Activated CD8-positive, alpha-beta memory T cell treated with anti-CD3 and anti-CD28 coated beads for 48 hours (primary cell): ENCODE measurements at places on chromosomes 12 and 14.

DNA sequence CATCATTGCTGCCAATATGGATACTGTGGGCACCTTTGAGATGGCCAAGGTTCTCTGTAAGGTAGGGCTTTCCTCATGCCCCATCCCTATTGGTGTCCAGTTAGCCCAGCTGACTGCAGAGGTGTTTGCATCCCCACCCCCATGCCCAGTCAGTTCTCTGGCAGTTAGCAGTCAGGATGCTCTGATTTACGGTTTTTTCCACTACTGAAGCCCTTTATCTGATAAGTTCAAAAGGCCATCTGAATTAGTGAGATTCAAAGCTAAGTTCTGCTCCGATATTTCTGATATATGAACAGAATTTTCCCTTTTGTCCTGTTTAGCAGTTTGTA, 773 bp downstream of the GMPR2 start:
- no peak for DNase-seq

DNA sequence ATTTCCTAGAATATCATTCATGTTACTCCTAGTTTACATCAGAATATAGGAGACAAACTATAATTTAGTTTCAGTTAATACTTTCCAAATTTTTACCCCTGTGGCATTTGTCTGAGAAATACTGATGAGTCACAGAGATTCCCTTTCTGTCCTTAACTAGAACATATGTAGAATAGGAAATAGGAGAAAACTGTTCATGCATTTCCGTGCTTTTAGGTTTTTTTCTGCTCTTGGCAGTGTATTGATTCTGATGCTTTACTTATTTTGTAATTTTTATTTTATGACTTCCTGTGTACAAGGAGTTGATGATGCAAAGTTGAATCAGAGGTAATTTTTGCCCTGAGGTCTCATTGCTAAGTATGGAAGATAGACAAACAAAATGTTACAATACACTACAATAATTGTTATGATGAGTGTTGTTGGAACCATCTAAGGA, 23.0 kb downstream of the MNAT1 start:
- no peak for DNase-seq

DNA sequence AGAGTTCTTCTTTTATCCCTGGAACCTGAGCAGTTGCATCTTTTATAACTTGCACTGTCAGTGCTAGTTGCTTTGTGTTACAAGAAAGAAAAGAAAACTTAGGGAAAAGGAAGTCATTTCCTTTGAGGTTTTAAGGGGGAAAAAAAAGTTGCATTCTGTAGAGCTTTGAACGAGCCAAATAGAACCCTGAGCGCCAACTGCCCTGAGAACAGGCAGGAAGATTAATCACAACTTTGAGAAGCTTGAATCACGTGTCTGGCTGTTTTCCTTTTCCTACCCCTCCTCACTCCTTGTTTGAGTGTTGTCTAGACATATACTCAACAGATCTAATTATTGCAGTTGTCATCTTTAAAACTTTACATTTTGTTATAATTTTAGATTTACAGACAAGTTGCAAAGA, 12.5 kb downstream of the PCNX1 start:
- no peak for DNase-seq

GRCh38 chr12:94415066-94415465, 44.6 kb downstream of the CEP83 start:
- no peak for DNase-seq

DNA sequence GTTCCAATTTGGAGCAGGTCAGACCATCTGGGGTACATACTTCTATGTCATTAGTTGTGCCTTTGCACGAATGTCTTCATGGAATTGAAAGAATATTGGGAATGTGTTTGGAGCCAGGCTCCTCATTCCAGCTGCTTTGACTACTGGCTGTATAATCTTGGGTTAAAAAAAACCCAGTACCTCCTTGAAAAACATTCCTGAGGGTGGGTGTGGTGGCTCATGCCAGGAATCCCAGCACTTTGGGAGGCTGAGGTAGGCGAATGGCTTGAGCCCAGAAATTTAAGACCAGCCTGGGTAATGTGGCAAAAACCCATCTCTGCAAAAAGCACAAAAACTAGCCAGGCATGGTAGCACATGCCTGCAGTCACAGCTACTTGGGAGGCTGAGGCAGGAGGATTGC, 125.6 kb downstream of the TTC8 start:
- DNase-seq = no peak

GRCh38 chr14:24741871-24742270, 107.9 kb upstream of the GZMB start:
- DNase-seq = no peak

DNA sequence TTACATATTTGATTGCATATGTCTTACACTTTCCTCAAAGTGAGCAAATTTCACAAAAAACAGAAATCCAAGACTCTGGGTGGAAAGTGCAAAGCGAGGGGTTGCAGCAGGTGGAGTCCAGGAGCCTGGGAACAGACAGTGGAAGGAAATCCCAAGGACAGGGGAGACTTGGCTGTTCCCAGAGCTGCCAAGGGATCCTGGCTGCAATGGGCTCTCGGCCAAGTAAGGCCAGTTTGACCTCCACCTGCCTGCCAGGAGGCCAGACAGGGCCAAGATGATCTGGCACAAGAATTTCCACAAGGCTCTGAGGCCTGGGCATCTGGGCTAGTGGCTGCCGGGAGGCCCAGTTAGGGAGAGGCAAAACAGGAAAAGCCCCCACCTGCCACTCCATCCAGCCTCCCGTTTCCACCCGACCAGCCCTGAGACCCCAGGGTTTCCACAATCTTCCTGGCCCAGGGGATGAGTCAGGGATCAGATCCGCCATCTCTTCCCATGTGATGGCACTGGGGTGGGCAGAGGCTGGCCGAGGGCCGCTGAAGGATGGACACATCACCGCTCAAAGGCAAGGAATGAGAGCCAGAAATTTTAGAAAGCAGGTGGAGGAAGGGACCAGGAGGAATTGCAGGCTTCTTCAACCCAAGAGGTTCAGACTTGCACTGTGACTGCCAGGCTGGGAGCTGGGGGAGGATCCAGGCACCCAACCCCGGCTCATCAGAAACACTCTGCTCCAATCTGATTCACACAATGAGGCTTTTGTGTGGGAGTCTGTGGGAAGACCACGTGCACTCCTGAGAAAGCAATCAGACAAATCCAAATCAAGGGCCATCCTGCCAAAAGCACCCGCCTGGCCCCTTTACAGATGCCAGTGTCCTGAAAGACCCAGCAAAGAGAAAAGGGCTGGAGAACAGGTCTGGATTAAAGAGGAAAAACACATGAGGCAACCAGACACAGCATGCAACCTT, 16.3 kb downstream of the SCARB1 start:
- no peak for DNase-seq

- no peak for DNase-seq
These were observed 31.6 kb upstream of the FRS2 start for GRCh38 chr12:69438539-69438938.

GRCh38 chr12:116820064-116820656, 61.1 kb downstream of the HRK start:
- no peak for DNase-seq

DNA sequence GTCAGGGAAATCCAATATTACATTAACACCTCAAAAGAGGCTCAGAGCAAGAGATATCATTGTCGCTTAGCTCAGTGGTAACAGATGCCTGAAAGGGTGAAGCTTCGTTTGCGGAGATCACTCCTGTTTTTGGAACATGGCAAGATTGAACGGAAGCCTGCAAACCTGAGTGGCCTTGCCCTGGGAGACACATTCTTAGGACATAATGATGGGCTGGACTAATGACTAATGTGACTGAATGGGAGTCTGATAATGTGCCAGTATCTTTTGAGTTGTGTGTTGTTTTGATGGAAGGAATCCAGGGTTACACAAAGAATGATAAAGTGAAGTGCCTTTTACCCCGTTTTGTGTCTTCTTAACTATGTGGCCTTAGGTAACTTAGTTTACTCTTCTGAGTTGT, 109.3 kb upstream of the IFNG-AS1 start:
- no peak for DNase-seq

- DNase-seq = no peak
These were observed 154.5 kb downstream of the ZFP36L1 start for GRCh38 chr14:68638141-68638999.

GRCh38 chr12:27535318-27535717, 11.3 kb downstream of the PPFIBP1 start:
- no peak for DNase-seq

DNA sequence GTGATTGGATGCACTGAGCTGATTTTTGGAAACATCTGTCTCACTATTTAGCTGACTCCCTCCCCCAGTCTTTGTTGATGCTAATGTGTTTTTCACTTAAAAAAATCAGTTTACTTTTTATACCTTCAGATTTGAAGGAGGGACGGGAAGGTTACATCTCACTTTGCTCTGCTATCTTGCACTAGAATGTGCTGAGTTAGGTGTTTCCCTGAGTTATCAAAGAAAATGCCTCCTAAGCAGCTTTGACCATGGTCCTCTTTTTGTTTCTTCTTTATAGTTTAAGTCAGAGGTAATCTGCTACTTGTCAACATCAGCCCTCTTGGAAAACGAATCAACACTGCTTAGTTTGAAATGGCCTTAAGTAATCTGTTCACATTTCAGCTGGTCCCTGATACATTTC, 222.0 kb downstream of the TMEM132D start:
- no peak for DNase-seq

- DNase-seq = no peak
These were observed 53.7 kb downstream of the PAWR start for GRCh38 chr12:79637093-79637492.

DNA sequence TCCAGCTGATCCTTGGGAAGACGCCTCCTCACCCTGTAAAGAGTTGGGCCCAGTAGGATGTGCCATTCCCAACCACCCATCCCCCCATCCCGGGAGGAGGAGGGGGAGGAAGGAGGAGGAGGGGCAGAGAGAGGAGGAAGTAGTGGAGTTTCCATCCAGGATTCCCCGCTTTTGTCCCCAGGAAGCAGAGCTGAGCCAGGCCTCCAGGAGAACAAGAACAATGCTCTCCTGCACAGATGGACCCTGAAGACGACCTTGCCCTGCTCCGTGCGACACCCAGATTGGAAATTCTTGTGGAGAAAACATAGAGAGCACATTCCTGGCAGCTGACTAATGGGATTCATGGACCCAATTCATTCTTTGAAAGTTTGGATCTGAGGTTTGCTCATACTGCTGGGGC, 132.3 kb upstream of the CRY1 start:
- DNase-seq = no peak

DNA sequence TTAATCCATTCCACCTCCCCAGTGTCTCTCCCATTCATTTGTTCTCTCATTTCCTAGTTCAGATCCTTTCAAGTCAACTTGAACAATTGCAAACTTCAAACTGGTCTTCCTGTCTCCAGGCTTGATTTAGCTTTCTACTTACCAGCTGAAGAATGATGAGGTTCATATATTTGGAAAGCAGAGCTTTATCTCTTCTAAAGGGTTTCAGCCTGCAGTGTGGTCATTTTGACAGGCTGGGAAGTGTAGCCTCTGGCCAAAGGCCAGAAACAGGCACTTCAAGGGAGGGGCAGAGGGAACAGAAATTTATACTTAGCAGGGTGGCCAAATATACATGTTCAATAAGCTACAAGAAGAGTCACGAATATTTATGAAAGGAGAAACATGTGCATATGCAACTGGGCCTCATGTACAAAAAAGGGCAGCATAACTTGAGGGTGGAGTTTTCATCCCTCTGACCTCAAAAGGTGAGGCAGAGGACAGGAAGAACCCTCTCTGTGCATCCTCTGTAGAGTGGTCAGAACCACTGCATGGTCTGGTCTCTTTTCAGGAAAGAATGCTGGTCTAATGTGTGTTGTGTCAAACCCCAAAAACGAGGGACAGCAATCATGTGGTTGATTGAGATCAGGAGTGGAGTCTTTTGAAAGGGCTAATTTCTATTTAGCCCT, 34.0 kb upstream of the HECTD1 start:
- no peak for DNase-seq

GRCh38 chr12:124449623-124450375, 117.6 kb downstream of the NCOR2 start:
- DNase-seq = no peak

GRCh38 chr12:96462571-96463280, 26.7 kb upstream of the CFAP54 start:
- no peak for DNase-seq

- no peak for DNase-seq
These were observed 672 bp upstream of the SCFD1 start for GRCh38 chr14:30621354-30621939.

DNA sequence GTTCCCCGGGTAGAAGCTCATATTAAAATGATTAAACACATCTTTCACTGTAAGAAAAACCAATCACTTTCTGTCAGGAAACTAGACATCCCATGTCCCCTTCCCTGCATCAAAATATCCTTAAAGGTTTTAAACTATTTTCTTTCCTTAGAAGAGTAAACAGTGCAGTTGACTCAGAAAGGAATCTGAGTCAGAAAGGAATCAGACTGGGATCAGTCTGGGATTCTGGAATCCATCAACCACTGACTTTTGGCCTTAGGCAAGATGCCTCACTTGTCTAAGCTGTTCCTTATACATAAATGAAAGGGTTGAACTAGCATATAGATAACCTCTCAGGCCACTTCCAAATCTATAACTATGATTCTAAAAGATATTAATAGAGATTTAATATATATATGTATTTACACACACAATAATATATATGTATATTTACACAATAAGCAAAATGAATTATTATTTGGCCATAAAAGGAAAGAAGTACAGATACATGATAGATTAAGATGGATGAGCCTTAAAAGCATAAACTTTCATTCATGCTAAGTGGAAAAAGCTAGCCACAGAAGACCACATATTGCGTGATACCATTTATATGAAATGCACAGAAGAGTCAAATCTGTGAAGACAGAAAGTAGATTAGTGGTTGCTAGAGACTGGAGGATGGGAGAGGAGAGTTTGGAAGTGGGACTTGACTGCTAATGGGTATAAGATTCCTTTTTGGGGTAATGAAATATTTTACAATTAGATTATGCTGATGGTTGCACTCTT, 114.4 kb downstream of the SLC38A1 start:
- no peak for DNase-seq

- no peak for DNase-seq
These were observed 7.1 kb downstream of the TC2N start for GRCh38 chr14:91860238-91860637.

DNA sequence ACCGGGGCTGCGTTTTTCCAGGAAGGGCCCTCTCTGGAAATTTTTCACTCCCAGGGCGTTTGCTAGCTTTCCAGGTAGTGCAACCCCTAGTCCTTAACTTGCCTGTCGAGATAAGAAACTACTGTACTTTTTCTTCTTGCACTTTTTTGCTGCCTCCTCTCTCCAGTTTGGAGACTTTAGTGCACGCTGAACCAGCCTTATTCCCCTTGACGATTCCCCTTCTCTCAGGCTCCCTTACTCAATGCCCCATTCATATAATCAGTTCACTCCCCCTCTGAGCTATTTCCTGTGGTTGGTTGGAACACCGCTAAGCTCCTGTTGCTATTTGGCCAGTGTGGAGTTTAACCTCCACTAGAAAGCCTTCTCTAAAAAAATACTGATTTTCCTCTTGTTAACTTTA, 682 bp downstream of the CREBL2 start:
- DNase-seq = no peak

GRCh38 chr12:65962921-65963861, 138.9 kb downstream of the HMGA2 start:
- DNase-seq = no peak

DNA sequence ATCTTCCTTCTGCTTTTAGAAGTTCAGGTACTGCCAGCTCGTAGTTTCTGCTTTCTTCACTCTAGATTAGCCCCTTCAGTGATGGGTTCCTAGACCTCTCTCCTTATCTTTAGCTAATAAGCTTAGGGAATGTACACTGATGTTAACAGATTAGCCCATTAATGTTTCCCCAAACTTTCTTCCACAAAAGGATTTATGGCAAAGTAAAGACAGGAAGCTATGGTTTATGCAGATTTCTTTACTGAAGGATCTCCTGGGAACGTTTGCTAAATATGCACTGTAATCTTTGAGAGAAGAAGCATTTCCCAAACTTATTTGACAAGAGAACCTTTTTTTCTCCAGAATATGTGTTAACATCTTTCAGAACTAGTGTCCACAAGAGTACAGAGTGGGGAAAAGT, 4.2 kb downstream of the SOCS4 start:
- DNase-seq = no peak
